ENCODE measurements at places on chromosomes 16 and 17. TPM values are rescaled to one million over a fixed set of nuclear protein-coding genes. Genes with fewer than 3 reads are reported as not detected.

GRCh38 chr16:28981517-28981916, 3.3 kb upstream of the LAT start:
- no peak for DNase-seq

DNA sequence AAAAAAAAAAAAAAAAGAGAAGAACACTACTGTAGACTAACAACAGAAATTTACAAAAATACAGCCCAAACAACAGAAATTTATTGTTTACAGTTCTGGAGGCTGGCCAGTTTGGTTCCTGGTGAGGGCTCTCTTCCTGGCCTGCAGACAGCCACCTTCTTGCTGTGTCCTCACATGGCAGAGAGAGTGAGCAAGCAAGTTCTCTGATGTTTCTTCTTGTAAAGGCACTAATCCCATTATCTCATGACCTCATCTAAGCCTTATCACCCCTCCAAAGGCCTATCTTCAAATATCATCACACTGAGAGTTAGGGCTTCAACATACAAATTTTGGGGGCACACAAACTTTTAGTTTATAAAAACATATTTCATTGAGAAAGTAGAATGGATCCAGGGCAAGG, 7.3 kb downstream of the ARSG start:
- no peak for DNase-seq

DNA sequence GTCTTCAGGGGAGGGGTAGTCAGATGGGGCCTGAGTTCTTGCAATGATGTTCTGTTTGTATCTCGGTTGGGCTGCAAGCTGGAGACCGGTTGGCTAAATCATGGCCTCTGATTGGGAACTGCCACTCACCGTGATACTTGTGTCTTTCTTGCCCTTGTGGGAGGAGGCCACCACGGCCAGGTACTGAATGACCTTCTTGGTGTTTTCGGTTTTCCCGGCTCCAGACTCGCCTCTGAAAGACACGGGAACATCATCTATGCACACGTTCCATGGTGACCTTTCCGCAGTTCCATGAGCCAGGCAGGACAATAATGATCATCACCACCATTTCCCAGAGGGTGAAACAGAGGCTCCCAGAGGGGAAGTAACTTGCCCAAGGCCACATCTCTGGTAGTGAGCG, 70.3 kb downstream of the MYH11 start:
- no peak for DNase-seq

- peak; percentile 55 for DNase-seq
Observed at GRCh38 chr16:2514333-2515179, 804 bp downstream of the ATP6V0C start.

DNA sequence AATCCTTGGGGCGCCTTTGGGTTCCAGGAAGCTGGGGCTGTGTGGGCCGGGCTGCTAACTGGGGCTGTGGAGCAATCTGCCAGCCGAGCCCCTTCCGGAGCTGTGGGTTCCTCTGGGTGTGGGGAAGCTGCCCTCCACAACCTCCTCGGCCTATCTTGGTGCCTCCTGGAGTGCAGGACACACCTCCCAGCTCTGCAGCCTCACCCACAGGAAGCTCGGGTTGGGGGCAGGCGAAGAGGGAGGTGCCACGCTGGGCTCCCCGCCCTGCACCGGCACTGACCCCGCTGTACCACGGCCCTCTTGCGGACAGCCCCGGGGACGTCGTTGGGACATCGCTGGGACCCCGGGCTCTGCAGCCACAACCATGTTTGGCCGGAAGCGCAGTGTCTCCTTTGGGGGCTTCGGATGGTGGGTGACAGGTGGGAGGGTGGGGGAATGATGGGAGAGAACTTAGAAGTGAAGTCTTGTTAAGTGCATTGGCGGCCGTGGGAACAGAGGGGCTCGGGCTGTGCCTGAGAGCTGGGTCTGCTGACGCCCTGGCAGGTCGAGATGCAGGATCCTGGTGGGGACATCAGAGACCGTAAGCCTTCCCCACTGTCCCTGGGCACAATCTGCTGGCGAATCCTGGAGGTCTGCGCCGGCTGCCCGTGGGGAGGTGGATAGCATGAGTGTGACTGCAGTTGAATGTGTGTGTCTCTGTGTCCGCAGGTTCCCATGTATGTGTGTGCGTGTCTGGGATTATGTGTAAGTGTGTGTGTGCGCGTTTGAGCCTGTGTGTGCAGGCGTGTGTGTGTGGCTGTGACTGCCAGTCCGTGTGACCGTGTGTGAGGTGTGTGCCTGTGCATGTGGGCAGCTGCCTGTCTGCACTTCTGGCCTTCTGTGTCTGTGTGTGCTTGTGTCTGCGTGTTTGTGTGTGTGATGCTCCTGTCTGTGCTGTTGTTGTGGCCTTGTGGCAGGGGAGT, at the start of gene RAP1GAP2:
Gene RAP1GAP2 (plus strand): TSS at position 275 of the 962 bp plus-strand sequence. CDS start 90 bp downstream, at position 365.
- no peak for DNase-seq

GRCh38 chr17:82315703-82316358, 1.6 kb downstream of the CD7 start:
- no peak for DNase-seq

GRCh38 chr17:10313037-10313672, 59.7 kb downstream of the MYH13 start:
- DNase-seq = no peak

DNA sequence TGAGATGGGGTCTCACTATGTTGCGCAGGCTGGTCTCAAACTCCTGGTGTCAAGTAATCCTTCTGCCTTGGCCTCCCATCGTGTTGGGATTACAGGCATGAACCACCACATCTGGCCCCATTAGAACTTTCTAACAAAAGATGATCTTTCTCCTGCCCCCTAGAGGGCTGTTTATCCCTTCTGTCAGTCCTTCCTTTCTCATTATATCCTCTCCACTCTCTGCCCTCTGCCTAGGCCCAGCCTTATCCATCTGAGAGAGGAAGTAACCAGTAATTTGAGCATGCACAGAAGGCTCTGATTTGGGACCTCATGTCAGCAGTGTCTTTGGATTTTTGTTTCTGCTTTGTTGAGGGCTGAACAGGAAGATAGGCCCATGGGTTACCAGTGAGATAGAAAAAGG, 4.4 kb upstream of the DHX40 start:
- no peak for DNase-seq

DNA sequence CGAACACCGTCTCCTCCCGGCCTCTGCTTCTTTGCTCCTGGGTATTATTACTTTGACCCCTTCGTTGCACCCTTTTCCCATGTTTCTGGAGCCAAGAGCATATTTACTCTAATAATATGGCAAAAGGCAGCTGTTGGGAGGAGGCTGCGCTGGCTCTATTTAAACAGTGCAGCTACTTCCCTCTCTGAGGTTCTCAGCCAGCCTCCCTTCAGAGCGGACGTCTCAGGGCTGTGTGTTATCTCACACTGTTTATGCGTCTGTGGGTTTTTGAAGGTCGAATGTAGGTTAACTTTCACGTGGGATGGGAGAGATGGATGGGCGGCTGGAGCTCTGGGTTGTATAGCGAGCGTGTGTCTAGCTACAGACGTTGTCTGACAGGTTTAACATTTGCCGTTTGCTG, 45.3 kb downstream of the COX4I1 start:
- DNase-seq = no peak

- DNase-seq = no peak
Observed at GRCh38 chr16:83852774-83853173, 45.0 kb downstream of the HSBP1 start.

Gene THUMPD1
- 16.8 TPM for polyA plus RNA-seq

Gene RRAD
- 14.3 TPM for polyA plus RNA-seq

Gene MMP28
- 10.3 TPM for polyA plus RNA-seq

Gene SP2
- 9.0 TPM for polyA plus RNA-seq

Gene TAC4
- polyA plus RNA-seq = not detected

Gene LHX1
- polyA plus RNA-seq = 10.6 TPM

Gene ITGAX
- polyA plus RNA-seq = 0.37 TPM

Gene MYH8
- 0.30 TPM for polyA plus RNA-seq

Gene PRSS36
- polyA plus RNA-seq = 1.7 TPM

Measured in kidney (tissue), 22 donors.